CD4-positive, alpha-beta memory T cell (primary cell): ENCODE measurements at places on chromosomes 16 and 17. TPM values are rescaled to one million over a fixed set of nuclear protein-coding genes. Genes with fewer than 3 reads are reported as not detected.

- DNase-seq = peak; percentile 50
Observed at GRCh38 chr16:11312718-11313492, 31.8 kb upstream of the PRM1 start.

GRCh38 chr16:64162613-64163375 is 959.1 kb downstream of the CDH11 start:
- DNase-seq = no peak

DNA sequence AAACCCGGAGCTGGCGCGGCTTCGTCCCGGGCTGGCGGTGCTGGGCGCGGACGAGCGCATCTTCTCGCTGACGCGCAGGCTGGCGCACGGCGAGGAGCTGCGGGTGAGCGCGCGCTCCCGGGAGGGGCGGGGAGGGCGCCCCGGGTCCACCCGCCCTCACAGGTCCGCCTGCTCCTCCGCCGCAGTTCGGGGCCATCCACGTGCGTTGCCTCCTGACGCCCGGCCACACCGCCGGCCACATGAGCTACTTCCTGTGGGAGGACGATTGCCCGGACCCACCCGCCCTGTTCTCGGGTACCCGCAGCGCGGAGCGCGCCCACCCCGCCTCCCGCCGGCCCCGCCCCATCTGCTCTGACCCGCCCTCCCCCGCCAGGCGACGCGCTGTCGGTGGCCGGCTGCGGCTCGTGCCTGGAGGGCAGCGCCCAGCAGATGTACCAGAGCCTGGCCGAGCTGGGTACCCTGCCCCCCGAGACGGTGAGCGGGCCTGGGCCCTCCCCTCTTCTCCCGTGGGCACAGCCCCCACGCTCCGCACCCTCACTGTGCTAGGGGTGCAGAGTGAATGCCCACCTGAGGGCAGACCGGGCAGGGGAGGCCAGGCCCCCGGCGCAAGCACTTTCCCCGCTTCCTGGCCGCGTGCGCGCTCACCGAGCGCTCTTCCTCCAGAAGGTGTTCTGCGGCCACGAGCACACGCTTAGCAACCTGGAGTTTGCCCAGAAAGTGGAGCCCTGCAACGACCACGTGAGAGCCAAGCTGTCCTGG is 1.4 kb downstream of the HAGHL start:
- peak; percentile 75 for DNase-seq

GRCh38 chr16:5916711-5917191 is 819.2 kb upstream of the EEF2KMT start:
- no peak for DNase-seq

DNA sequence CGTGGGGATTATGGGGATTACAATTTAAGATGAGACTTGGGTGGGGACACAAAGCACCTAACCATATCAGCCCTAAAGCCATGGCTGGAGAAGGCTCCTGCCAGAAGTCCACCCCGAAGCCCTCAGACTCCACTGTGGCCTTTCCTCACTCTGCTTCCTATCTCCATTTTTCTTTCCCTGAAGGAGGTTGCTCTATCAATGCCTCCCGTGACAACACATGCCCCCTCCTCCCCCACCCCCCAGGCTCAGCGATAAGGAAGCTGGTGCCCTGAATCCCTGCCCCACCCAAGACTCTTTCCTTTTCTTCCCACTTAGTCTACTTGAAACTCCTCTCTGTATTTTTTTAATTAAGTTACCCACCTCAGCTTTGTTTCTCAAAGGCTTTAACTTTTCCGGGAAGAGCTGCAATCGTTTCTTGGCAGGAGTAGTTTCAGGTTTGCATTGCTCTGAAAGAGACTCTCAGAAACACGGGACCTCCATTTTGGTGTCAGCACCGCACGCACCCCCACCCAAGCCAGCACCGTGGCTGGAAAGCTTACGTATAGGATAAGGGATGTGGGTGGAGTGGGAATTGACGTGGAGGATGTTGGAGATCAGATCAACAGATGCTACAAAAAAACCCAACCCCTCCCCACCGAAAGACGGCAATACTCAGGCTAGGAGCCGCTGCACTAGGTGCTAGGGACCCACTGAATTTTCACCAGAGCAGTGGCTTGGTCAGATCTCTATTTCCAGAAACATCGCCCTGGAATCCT is 15.2 kb upstream of the CA4 start:
- DNase-seq = peak; percentile 38

- DNase-seq = no peak
Observed at GRCh38 chr17:14296166-14296910, 4.5 kb upstream of the HS3ST3B1 start.

GRCh38 chr17:73924909-73925186 is 278.6 kb upstream of the RPL38 start:
- DNase-seq = no peak

DNA sequence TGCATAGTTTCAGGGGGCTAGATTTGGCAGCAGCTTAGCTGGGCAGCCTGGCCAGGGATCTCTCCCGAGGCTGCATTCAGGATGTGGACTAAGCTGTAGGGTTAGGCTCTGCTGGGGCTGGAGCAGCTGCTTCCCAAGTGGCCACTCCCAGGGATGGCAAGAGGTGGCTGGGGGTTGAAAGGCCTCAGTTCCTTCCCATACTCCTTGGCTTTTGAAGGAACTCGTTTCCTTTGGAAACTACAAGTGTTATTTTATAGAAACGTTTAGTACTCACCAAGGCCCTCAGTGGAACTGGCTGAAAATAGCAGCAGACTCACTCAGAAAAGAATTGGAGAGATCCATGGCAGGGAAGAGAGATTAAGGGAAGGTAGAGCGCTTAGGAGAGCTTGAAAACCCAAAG is 76.4 kb downstream of the WWP2 start:
- DNase-seq = no peak

GRCh38 chr17:30824002-30824355 is 513 bp downstream of the CRLF3 start:
- no peak for DNase-seq

SDR42E2 gene
- polyA plus RNA-seq = 0.11 TPM

CACNG5 gene
- not detected for polyA plus RNA-seq

DNA sequence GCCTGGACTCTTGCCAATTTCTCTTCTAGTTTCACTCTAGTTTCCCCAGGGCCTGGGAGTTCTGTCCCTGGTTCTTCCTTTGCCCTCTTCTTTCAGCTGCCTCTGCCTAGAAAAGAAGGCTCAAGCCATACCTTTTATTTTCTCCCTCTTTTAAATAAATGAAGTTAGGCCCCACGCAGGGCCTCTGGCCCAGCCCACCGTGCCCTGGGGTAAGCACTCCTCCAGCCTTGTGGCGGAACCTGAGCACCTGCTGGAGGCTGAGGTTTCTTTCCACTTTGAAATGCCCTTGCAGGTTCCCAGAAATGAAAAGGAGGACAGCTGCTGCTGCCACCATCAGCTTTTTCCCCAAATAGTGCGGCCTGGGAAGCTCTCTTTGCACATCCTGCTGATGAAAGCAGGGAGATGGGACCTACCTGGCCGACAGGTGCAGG is 139.4 kb downstream of the CCDC182 start:
- peak; percentile 61 for DNase-seq

DNA sequence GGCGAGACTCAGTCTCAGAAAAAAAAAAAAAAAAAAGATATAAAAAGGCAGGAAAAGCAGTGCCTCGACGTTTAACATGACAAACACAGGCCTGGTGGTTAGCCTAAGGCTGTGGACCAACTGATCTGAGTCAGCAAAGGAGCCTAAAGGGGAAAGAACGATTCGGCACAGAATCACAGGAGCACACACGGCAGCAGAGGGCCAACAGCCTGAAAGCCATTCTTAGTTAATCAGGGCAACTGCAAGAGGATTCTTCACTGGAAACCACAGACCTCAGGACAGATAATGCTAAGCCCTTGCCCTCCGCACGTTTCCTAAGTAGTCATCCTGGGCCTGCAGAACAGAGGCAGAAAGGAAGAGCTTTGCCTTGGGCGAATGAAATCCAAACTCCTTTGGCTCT is 14.7 kb downstream of the TMEM11 start:
- no peak for DNase-seq

STX1B gene
- polyA plus RNA-seq = not detected

GRCh38 chr16:80591071-80591915 is 50.5 kb downstream of the DYNLRB2 start:
- peak; percentile 79 for DNase-seq

MRPS23 gene
- 35.7 TPM for polyA plus RNA-seq

- no peak for DNase-seq
Observed at GRCh38 chr16:67271446-67271845, 7.9 kb upstream of the PLEKHG4 start.

RASL10B gene
- not detected for polyA plus RNA-seq

GRCh38 chr16:61887903-61888302 is 148.3 kb downstream of the CDH8 start:
- no peak for DNase-seq

- DNase-seq = no peak
Observed at GRCh38 chr16:87235810-87236515, 81.2 kb downstream of the C16orf95 start.

- no peak for DNase-seq
Observed at GRCh38 chr17:9912121-9913099, 7.3 kb upstream of the RCVRN start.

- DNase-seq = no peak
Observed at GRCh38 chr16:54285414-54286089, 1.0 kb downstream of the IRX3 start.

DNA sequence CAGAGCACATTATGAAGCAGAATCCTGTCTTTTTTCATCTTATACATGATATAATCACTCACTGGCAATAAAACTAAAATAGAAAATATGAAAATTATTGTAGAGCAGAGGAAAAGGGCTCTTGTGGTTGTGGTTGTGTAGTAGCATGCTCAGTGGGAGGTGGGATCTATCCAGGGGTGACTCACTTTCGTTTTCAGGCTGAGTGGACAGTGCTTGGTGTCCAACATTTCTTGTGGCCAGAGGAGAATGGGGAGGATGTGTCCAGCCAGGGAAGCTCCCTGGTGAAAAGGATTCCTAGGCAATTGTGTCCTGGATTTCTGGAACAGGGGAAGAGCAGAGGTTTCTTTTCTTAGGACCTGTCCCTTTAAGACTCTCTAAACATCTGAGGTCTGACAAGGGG is 31.9 kb upstream of the CPHXL start:
- no peak for DNase-seq

- DNase-seq = no peak
Observed at GRCh38 chr17:15265131-15265530, at the start of gene PMP22. PMP22 (minus strand) TSS chr17:15265326; CDS start chr17:15260727, 4,599 bp downstream.

DNA sequence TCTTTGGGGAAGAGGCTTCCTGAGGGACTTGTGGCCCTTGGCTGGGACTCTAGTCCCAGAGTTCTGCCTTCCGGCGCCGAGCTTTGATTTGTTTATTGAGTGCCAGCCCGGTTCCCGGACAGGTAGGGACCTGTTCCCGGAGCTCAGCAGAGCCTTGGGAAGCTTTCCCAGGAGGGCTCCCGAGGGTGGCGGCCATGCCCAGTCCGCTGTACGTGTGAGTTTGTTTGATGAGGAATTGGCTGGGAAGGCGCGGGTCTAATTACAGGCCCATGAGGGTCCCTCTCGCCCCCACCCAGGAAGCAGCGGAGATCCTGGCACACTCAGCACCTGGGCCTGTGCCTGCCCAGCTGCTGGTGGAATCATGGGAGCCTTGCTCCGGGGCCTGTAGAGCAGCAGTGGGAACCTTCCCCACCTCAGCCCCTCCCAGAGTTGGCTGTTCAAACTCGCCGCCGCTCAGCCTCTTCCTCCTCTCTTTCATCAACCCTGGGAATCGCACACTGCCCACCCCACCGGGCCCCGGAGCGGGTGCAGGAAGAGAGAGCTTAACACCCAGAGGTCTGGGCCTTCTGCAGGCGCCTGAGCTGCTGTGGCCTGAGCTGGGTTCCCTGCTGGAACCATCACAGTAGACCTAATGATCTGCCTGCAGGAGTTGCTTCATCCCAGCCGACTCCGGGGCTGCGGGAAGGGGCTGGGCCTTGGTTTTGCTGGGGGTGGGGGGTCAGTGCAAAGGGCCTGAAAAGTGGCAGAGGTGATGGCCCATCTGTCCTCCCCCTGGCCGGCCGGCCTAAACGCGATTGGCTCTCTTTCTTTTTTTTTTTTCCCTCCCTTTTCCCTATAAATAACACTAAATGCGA is 313.7 kb downstream of the SEC14L1 start:
- no peak for DNase-seq

DNA sequence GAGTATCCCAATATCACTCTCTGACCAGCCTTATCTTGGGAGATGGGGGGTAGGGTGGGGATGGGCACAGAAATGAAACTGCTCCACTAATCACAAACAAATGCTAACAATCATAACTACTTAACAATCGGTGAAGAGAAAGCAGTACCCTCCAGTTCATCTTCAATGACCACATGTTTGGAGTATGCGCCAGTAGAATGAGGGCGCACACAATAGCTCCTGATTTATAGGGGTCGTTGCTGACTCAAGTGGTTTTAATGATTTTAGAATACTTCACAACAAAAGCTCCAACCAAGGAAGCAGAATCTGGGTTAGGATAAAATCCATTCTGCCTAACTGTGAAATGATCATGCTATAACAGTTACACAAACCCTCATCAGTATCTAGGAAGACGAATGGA is 184.4 kb downstream of the AATF start:
- no peak for DNase-seq

- DNase-seq = no peak
Observed at GRCh38 chr16:66881014-66881417, 701 bp downstream of the PDP2 start.

GRCh38 chr17:68972119-68972704 is 17.0 kb upstream of the ABCA8 start:
- DNase-seq = no peak

DNA sequence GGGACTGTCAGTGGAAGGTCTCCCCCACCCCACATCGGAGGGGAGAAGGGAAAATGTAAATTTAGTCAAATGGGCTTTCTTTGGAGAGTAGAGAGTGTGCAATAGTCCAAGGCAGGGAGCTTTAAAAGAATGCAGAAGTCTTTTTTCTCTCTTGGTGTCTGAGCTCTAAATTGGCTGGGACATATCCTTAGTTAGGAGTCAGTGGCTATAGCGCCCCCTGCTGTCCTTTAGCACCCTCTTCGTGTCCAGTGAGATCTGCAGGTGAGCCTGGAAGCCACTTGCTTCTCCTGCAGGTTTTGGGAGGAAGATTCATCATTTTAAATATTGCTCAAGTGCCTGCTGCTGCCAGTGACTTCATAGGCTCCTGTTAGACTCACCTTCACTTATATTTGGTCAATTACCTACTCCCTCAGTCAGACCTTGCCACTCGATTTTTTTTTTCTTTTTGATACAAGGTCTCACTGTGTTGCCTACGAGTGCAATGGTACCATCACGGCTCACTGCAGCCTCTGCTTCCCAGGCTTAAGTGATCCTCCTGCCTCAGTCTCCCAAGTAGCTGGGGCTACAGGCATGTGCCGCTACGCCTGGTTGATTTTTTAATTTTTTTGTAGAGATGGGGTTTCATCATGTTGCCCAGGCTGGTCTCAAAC is 174.8 kb downstream of the PRKCB start:
- peak; percentile 76 for DNase-seq

GRCh38 chr17:40089077-40089895 is 11.1 kb downstream of the NR1D1 start:
- DNase-seq = no peak

- no peak for DNase-seq
Observed at GRCh38 chr17:62703261-62703775, 75.8 kb downstream of the MRC2 start.

GRCh38 chr16:10086620-10087019 is 95.6 kb downstream of the GRIN2A start:
- DNase-seq = no peak

GRCh38 chr16:67186550-67186950 is 2.8 kb upstream of the MATCAP1 start:
- no peak for DNase-seq
